ENCODE measurements at places on chromosomes 11 and 22.

DNA sequence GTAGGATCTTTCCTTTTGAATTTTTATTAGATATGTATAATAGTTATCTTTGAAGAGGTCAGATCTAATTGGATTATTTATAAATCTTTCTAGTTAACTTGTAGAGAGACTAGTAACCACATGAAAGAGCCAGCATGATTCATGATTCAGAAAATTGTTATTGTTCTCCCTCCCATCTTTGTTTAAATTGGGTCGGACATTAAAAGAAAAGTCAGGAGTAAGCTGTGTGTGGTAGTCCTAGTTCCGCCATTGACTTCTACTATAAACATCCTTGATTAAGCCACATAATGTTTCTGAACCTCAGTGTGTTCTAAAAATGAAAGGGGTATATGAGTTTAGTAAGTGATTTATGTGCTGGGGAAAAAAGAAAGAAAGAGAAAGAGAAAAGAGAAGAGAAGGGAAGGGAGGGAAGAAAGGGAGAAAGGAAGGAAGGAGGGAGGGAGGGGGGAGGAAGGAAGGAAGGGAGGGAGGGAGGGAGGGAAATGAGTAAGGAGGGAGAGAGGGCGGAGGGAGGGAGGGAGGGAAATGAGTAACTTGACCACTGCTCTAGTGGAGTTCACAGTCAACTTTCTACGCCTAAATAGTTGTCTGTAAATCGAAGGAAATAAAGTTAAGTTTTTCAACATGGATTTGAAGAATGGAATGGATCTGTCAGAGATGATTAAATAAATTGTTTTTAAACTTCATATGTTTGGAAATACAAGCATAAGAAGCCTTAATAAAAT is 32.9 kb downstream of the SIK2 start:
- peak; percentile 17 for DNase-seq

- DNase-seq, result no peak
These were observed 256.1 kb upstream of the UBASH3B start for GRCh38 chr11:122399375-122399774.

DNA sequence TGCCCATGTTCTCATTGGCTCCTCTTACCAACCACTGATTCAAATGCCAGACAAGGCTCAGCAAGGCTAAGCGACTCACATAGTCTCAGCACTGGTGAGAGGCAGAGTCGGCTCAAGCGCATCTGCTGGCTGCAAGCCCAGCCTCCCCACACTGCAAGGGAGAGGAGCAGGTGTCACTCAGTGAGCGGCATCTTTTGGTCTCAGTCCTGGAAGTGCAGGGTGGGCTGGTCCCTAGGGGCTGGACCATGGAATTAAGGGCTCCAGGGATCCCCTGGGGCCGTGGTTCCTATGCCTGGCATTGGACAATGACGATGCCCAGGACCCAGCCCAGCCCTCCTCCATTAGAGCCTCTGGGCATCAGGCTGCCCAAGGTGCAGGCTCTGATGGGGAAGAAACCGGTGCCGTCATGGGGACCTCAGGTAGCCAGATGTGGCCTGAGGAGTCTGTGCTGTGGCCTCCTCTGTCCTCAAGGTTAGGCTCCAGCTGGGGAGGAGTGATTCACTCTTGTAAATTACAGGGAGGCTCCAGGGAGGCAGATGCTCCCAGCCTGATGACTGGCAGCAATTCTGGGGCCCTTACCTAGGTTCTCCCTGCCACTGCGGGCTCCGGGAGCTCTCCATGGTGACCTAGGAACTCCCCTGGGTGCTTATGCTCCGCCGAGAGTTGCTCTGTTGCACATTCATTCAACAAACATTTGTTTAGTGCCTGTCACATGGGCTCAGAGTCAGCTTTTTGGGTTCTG is 28.0 kb downstream of the FADS2 start:
- DNase-seq, result no peak

DNA sequence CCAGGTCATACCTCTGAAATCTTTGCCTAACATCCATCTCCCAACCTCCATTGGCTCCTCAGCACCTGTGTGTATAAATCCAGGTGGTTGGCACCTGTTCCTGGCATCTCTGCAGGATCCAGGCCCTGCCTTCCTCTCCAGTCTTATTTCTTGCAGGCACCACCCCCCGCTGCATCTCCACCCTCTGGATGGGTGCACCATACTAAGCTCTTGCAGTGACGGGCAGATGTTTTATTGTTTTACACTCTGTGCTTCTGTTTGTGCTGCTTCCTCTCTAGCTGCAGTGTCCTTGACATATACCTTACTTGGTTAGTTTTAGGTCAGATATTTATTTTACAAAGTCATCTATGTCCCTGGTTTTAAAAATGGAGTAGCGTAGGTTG is 102.6 kb downstream of the TBC1D22A start:
- no peak for DNase-seq

DNA sequence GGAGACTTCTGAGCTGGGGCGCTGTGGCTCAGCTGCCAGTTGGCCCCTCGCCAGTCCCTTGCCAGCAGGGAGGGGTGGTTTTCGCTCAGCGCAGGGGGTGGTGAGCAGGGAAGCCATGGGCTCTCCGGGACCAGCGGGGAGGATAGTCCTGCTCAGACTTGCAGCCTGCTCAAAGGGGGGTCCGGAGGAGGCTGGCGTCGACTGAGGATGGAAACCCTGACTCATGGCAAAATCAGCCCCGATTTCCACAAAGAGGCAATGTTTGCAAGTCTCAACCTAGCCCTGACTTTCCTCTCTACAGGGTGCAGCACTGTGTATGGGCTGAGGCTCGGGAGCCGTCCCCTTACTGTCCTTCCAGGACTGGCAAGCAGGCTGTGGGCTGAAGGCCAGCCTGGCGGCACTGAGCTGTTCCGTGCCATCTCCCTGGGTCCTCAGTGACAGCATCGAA is 35.1 kb downstream of the FBLN1 start:
- no peak for DNase-seq

DNA sequence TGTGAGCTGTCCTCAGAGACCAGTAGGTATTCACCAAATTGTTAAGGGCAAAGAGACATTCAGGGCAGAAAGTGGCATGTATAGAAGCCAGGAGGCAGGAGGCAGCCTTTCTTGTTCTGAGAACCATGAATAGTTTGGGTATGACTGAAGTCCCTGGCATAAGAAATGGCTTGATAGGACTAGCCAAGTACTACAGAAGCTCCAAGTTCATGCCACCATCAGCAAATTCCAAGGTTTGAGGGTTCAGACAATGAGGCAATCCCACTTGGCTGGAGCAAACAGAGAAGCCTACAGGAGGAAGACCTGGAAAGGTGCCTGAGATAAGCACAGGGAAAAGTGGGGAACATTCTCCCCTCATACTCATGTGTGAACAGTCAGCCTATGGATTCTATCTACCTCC is 25.8 kb downstream of the XRRA1 start:
- no peak for DNase-seq

- no peak for DNase-seq
These were observed 51.8 kb upstream of the OR4B1 start for GRCh38 chr11:48164836-48165235.

GRCh38 chr22:23036684-23037428 is 33.5 kb upstream of the GNAZ start:
- DNase-seq, result no peak

GRCh38 chr22:37518509-37519267 is 527 bp downstream of the CARD10 start:
- peak; percentile 66 for DNase-seq

GRCh38 chr11:12024254-12024926 is 16.0 kb upstream of the DKK3 start:
- DNase-seq, result no peak

DNA sequence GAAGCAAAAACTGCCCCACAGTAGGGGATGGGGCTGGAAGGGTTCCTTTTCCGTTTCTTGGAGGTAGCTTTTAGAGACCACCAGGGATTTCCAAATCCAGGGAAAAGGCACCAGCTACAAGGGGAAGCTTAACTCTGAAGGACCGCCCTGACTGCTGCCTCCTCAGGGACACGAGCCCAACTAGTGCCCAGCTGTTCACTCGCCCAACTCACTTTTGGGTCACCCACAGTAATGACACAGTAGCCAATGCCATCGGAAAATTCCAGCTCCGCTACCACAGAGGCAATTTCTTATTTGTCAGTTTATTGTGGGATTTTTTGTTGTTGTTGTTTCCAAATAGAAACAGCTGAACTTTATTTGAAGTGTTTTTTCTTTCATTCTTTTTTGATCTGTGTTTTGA is 141.3 kb downstream of the ATXN10 start:
- DNase-seq, result no peak

DNA sequence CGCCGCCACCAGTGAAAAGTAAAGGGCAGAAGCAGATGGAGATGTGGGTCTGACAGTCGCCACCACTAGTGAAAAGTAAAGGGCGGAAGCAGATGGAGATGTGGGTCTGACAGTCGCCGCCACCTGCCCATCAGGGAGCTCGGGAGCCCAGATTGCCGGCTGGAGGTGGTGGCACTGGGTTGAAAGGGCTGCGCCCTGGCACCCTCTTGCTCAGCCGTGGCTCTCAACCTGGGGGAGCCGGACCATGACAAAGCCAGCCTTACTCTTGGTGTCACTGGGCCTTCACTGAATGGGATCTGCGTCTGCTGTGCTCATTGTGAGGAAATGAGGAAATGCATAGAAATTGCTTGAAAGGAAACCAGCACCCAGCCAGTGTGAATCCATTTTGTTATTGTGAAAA is 36.3 kb downstream of the AP2A2 start:
- no peak for DNase-seq

- no peak for DNase-seq
These were observed 50.8 kb downstream of the ATG16L2 start for GRCh38 chr11:72864702-72865655.

DNA sequence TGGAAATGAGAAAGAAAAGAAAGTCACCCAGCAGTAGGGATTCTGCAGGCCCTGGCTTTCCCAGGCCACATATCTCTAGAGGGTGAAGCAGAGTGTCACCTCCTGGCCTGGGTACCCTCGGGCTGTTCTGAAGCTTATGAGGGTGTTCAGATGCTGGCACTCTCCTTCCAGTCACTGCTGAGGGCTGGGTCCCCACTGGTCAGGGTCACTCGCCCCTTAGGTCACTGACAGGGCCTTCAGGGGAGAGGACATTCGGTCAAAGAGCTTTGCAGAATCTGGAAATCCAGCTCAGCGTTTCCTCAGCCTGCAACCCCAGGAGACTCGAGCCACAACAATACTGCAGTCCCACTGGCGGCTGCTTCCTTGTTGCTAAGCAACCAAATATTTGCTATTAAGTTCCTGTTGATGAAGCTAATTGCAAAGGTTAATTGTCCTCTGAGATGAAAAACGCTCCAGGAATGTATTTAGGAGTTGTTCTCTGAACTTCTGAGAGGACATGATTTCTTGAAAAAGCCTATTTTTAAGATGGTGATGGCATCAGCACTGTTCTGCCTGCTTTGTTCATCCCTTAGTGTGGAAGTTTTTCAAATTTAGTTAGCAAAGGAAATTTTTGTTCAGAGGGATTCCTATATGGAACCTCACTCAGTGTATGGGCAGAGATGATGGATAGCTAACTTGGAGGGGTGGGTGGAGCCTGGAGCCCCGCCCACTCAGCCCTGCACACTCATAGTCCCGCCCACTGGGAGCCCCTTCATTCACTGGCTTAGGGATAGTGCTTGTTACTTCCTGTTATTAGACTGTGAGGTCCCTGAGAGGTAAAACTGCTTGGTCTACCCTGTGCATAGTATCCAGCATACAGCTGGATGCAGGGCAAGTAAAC is 109.2 kb downstream of the CSNK2A3 start:
- DNase-seq, result peak; percentile 75

- DNase-seq, result peak; percentile 90
These were observed 11.5 kb upstream of the FADD start for GRCh38 chr11:70191495-70192140.

GRCh38 chr11:35337136-35337913 is 82.0 kb downstream of the SLC1A2 start:
- peak; percentile 4 for DNase-seq

DNA sequence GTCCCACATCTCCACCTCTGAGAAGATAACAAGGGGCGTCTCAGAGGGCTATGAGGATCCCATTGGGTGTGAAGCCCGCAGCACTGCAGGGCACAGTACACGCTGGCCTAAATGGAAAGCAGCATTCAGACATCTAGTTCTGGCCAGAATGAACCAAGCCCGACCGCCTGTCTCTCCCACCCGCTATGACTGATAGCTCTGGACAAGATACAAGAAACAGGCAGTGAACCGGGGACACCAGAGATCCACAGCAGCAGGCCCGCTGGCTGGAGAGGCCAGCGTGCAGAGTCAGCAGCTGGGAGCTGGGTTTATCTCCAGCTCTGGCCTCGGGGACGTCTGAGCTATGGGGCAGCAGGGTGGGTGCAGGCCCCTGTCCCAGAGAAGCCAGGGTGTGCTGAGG is 9.6 kb downstream of the CERK start:
- DNase-seq, result no peak

DNA sequence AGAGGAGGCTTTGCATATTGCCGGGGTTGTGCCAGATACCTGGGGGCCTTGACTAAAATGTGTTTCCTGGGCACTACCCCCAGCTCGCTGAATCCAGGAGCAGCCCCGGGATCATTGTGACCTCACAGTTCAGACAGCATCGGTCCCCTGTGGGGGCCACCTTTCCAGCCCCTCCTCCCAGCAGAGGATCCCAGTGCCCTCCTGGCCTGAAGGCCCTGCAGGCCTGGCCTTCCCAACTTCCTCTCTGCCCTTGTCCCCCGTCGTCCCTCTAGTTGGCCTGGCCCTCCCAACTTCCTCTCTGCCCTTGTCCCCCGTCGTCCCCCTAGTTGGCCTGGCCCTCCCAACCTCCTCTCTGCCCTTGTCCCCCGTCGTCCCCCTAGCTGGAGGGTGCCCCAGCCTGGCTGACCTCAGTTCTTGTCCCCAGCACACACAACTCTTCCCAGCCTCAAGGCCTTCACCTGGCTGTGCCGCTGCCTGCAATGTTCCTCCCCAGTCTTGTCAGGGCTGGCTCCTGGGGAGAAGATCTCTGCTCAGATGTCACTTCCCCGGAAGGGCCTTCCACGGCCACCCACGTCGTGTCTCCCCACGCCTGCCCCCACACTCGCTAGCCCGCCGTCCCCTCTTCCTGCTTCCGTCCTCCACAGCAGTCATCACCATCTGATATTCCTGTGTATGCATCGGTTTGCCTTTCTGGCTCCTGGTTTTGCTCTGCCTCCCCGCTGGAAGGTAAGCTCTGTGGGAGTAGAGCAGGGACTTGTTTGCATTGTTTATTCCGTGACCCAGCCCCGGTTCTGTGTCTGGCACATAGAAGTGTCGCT is 12.6 kb upstream of the ANO1 start:
- no peak for DNase-seq

- DNase-seq, result no peak
These were observed 269.8 kb upstream of the PDGFD start for GRCh38 chr11:104433751-104434150.

DNA sequence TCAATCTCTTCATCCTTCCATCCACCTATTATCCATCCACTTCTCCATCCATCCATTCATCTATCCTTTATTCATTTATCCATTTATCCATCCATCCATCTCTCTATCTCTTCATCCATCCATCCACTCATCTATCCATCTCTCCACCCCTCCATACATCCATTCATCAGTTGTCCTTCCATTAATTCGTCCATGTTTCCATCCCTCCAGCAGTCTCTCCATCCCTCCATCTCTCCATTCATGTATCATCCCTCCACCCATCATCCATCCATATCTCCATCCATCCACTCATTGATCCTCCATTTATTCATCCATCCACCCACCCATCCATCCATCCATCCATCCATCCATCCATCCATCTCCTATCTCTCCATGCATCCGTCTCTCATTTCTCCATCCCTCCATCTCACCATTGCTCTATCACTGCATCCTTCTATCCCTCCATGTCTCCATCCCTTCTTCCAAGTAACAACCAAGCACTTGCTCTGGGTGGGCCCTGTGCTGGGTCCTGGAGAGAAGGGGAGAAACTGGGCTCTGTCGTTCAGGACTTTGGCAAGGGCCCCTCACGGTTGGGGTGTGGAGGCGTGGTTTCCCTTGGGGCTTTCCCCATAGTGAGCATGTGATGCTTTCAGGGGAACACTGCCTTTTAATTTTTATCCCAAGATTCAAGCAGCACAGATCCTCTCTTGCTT is 43.3 kb downstream of the SMIM38 start:
- no peak for DNase-seq
